AG08396 (cell line): ENCODE measurements at places on chromosomes 1 and 21.

GRCh38 chr1:4428711-4429110 lies 225.7 kb upstream of the AJAP1 start:
- DNase-seq: no peak

DNA sequence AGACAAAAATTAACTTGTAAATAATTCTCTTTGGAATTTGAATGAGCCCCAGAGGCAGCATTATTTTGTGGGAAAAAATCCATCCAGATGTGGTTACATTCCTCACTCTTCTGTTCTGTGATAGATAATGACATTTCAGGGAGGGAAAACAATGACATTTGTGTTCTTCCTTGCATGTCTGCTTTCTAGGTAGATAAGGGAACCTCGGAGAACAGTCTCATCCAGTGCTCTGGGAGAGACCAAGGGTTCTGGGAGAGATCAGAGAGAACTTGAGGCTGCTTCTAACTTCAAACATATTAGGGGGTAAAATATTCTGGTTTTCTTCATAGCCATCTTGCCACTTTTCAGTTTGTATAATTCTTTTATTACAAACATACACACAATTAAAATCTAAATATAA lies 269.2 kb downstream of the NEGR1 start:
- DNase-seq: no peak

DNA sequence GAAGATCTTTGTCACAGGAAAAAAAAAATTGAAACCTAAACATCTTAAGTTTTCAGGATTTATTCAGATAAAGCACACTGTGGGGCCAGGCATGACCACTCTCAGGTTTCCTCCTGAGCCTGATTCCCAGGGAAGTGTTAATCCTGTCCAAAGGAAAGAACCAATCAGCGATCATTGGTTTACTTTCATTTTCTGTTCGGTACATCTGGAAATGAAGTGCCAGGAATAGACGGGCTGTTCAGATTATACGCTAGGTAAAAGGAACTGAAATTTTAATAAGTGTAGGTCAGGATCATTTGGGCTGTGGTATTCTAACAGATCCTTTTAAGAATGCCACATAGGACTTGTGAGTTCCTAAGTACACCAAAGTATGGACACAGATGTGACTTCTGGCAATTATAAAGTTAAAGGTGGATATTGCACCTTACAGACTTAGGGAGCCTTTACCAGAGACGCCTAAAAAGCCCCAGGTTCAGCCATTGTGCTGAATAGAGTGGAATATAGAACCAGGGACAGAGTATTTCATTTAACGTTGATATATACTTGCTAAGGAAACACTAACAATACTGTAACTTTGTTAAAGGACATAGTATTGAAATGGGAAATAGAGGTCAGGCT lies 9.3 kb upstream of the CACYBP start:
- peak; percentile 64 for DNase-seq

- no peak for DNase-seq
These were observed 10.3 kb downstream of the FHAD1 start for GRCh38 chr1:15257309-15257708.

DNA sequence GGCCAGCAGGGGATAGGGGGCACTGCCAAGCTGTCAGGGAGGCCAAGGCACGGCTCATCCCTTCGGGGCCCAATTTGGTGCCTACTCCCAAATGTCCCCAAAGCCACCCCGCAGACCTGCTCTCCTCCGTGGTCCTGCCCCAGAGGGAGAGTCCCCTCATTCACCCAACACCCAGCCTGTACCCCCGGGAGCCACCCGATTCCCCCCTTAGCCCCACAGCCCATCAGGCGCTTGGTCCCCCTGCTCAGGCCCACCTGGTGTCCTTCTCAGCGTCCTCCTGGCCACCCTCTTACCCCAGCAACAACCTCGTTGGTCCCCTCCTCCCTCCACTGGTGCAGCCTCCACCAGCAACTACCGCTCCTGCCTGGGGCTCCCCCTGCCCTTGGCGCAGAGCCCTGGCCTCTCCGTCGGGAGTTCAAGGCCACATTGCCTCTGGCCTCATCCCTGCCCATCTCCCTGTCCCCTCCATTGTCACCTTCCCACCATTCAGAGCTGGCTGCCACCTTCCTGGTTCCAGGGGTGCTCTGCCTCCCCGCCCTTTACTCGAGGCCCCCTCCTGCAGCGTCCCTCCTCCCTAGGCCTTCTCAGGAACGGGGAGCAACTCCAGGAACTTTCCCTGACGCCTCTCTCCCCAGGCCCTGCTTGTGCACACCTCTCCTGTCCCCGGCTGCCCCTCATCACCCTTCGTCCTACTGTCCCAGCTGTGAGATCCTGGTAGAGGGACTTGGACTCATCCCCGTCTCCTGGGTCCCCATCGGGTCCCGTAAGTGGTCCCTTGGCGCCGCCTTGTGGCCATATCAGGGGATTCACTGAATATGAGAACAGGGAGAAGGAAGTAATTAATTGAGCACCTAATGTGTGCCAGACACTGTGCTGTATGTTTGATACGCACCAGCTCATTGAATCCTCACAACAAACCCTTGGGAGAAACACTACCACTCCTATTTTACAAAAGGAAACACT lies 73.9 kb downstream of the RAP1GAP start:
- peak; percentile 82 for DNase-seq

DNA sequence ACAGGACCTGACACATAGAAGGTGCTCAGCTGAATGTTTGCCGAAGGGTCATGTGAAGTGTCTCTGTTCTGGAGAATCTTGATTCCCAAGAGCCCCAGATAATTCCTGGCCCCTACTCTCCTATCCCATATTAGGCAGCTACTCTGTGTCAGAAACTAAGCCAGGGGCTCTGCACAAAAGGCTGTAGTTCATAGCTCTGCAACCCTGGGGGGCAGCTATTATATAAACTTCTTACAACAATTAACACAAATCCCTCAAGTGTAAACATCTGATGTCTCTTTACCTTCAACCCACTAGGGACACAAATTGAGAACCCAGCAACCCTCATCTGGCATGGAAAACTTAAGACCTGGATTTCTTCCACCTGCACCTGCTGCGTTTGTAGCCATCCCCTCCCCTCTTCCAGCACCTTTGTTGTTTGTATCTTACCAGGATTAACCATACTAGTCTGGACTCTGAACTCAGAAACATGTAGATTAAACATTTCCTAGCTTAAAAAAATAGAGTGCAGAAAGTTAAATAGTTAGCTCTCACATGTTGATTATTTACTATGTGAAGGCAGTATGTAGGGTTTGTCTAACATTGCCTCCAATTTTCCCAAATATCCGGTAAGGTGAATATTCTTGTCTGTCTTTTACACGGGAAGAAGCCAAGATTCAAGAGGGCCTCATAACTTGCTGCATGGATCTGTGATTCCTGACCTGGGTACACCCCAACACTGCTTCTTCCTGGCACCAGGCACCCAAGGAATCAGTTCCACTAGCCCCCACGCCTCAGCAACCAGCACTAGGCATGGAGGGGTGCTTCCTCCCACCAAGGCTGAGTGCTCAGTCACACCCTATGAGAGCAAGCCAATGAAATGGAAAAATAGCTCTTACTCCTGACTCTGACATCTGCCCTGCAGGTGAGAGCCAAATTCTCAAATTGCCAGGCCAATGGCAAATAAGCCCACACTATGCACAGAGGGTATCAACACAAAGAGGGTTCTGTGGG lies 220.7 kb upstream of the HOOK1 start:
- DNase-seq: no peak

- no peak for DNase-seq
These were observed 135.2 kb upstream of the CYYR1 start for GRCh38 chr21:26708223-26708800.

DNA sequence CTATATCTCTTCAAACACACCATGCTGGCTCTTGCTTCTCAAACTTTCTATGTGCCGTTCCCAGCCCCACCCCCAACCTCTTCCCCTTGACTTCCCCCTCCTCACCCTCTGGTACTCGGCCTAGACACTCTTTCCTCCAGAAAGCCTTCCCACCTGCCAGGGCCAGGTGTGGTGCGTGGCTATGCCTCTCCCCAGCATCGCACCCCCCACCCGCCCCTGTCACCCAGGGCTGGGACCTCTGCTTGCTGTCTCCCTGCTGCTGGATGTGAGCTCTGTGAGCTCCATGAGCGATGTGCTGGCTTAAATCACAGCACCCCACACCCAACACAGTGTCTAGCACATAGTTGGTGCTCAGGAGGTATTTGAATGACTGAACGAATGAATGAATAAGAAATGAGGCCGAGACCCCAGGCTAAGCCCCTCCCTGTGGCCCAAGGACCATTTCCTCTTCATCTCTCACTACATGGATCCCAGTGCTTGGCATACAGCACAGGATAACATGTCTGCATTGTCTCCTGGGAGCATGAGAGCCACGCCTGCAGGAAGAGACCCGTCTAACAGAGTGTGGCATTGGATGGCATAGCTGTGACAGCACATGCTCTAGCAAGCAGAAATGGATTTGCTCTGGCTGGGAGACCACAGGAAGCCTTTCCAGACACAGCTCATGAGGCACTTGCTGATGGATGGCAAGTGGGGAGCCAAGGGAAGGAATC lies 19.7 kb downstream of the TNNT2 start:
- no peak for DNase-seq

DNA sequence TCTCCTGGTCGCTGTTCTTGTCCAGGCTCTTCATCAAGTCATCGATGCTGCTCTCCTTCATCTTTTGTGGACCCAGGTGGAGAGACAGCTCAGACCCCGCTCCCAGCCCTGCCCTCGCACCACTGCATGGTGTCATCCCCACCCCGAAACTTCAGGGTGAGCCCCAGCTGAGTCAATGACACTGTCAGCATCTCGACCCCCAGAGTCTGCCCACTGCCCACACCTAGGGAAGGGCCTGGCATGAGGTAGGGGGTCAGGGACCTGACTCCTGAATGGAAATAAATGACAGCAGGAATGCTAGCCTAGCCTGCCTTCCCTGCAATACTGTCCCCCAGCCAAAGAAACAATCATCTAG lies 1.6 kb upstream of the S100A6 start:
- DNase-seq: no peak

- no peak for DNase-seq
These were observed 165.5 kb upstream of the NFIA start for GRCh38 chr1:60916906-60917305.

GRCh38 chr1:212212343-212212742 lies 72.9 kb upstream of the PPP2R5A start:
- no peak for DNase-seq

GRCh38 chr1:44512313-44512885 lies 107.3 kb downstream of the RNF220 start:
- DNase-seq: no peak
